ENCODE measurements at places on chromosomes 4 and X. TPM values are rescaled to one million over a fixed set of nuclear protein-coding genes. Genes with fewer than 3 reads are reported as not detected.
A peak's percentile ranks its signal among the peaks of the same experiment; 100 is the strongest.

ELOVL6 gene
- total RNA-seq, result 27.0 TPM

CENPC gene
- total RNA-seq, result 36.4 TPM

PLAC8 gene
- total RNA-seq, result 182 TPM

DKK2 gene
- not detected for total RNA-seq

DNA sequence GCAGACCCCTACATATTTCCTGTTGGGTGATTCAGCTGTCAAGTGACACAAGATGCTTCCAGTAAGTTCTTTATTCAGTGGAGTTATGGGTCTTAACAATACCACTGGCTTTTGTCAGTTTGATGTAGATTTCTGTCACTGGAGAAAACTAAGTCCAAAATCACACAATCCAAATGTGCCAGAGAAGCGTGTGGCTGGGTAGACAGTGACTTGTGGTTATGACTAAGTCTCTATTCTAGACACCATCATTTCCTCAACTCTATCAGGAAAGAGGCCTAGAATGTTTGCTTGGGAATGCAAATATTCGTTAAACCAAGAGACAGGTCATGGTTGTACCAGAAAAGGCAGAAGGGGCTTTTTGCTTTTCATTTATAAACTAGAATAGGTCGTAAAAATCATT lies 54.4 kb upstream of the HS3ST1 start:
- DNase-seq, result no peak

DNA sequence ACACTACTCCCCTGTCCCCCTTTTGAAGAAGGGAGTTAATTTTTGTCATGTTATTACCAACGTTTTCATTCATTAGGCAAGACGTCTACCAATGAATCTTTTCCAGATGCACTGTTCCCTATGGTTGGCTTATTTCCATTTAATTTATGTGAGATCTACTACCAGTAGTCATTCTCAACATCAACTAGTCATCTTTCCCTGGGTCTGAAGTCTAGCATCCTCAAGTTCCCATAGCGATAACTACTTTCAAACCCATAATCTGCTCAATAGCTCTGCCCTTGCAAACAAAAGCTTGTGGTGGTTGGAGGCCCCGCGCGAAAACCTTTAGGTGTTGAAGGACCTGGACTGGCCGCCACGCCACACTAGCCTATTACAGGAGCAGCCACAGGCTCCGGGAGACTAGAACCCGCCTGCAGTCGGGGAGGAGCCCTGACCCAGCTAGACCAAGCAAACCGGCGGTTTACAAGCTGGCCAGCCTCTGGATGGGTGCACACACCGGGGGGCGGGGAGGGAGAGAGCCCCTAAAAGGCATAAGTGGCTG lies 746 bp downstream of the PPAT start:
- DNase-seq, result peak; percentile 51

Measured in activated CD4-positive, alpha-beta memory T cell treated with anti-CD3 and anti-CD28 coated beads, Interleukin-2, amount 10 ng/mL, durations not matched to agents 7 days and 5 days (primary cell).